Liver (tissue), 10 donors: ENCODE measurements at places on chromosomes 11 and 22. TPM values are rescaled to one million over a fixed set of nuclear protein-coding genes. Genes with fewer than 3 reads are reported as not detected.

DNA sequence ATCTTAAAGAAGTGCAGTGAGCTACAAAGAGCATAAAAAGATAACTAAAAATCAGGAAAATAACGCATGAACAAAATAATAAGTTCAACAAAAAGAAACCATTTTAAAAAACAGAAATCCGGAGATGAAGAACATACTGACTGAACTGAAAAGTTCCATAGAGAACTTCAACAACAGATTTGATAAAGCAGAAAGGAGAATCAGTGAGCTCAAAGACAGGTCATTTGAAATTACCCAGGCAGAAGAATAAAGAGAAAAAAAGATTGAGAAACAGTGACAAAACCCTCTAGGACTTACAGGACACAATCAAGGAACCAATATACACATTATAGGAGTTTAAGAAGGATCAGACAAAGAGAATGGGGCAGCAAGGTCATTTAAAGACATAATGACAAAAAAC, 334.3 kb downstream of the NTM start:
- DNase-seq = no peak

DNA sequence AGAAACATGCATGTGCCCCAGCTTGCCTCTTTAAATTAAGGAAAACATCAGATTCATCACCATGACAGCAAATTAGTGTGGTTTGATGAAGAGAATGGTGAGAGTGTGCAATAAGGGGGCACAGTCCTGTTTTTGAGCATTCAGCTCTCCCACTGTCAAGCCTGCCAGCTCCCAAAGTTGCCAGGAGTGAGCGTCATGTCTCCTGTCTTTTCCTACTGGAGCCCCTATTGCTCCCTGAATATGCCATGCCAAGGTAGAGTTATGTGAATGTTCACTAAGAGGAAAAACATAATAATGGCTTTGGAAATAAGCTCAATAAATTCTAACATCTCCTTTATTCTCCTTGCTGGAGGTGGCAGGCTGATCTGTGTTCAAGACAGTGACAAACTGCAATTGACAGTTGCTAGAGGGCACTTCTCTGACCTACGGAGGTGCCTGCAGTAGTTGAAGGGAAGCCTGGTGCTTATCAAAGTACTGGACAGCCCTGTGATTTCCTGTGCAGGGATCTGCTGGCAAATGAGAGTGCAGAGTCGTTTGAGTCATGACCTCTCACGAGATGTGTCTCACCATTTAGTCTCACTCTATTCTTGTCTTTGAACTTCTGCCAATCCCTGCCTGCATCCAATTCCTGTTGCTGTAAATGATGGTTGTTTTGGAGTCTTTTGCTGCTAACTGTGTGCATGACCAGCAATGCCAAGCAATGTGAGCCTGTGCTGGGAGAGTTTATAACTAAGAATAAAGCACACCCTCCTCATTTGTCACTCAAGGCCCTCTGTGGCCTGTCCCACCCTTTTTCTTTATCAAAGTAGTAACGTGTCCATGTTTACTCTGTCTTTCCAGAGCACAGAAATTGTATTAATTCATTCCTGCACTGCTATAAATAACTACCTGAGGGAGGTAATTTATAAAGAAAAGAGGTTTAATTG, 34.8 kb downstream of the MRGPRX2 start:
- no peak for DNase-seq

GRCh38 chr11:36389811-36390210, 93.7 kb downstream of the PRR5L start:
- no peak for DNase-seq

RBMXL2 gene
- 0.08 TPM for total RNA-seq

NUP98 gene
- total RNA-seq = 68.9 TPM

PPP2R5B gene
- total RNA-seq = 5.3 TPM
